ENCODE measurements at places on chromosomes 6 and 20.
A peak's percentile ranks its signal among the peaks of the same experiment; 100 is the strongest.

GRCh38 chr6:73024598-73024997, 200.7 kb downstream of the KHDC1L start:
- no peak for DNase-seq

DNA sequence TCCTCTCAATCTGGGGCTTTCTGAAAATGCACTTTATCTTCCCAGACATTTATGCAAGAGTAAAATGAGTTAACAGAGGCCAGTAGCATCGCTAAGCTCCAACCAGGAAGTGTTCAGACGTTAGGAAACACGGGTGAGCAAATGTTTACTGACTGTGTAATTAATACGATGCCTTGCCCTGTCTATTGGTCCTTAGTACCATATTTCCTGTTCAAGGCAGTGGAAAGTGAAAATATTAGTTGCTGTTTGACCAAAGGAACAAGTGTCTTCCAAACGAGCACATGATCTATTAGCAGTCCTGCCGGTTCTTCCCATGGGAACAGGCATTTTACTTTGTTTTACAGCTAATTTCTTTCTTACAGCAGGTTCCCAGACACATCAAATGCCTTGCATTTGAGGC, 311.1 kb upstream of the JAG1 start:
- DNase-seq = no peak

DNA sequence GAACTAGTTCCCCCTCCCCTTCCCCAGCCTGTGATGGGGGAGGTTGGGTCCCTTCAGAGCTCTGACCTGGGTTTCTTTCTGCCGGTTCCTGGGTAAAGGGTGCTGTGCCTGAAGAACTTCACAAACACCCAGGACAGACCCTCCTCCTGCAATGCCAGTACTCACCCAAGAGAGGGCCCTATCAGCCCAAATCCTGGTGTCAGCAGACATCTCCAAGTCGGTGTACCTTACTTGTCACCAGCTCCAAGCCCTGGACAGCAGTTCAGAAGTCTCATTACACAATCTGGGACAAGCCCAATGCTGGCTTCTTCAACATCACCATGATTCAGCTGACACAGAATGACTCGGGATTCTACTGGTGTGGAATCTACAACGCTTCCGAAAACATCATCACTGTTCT, 467 bp downstream of the TREML4 start:
- DNase-seq = peak; percentile 22

- peak; percentile 22 for DNase-seq
These were observed 464.9 kb downstream of the TBC1D32 start for GRCh38 chr6:120869397-120869796.

GRCh38 chr6:21245488-21245887, 348.1 kb upstream of the SOX4 start:
- DNase-seq = no peak

GRCh38 chr20:63009988-63010769, 3.4 kb upstream of the BHLHE23 start:
- peak; percentile 12 for DNase-seq
